ENCODE measurements at places on chromosomes 2 and 18.

DNA sequence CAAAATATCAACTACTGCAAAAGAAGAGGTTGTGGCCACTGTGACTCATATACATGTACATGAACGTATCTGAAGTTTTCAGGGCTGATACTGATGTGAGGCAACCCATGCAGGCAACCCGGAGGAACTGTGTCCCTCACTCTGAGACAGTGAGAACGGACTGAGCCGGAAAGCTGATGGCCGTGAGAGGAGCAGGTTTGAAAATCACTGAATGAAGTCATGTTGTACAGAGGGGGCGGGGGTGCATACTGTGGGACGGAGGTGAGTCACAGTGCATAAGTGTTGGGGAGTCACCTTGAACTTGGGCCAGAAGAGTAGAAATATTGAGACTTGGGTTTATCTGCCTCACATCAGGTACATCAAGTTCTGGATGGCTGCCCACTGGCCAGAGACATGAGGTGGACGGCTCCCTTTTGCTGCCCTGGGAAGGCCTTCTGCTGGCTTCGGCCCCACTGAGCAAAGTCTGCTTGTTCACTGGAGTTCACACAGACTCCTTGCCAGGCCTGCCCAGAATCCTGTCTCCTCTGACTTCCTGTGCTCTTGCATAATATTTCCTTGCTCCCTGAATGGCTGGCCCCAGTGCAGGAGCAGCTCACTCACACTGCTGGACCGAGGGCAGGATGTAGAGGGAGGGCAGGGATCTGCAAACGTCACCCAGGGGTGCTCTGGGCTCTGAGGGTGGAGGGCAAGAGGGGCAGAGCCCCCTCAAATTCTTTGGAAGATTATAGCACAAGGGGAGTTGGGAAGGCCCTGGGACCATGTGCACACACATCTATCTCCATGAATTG is 18.1 kb downstream of the EPAS1 start:
- DNase-seq: no peak

DNA sequence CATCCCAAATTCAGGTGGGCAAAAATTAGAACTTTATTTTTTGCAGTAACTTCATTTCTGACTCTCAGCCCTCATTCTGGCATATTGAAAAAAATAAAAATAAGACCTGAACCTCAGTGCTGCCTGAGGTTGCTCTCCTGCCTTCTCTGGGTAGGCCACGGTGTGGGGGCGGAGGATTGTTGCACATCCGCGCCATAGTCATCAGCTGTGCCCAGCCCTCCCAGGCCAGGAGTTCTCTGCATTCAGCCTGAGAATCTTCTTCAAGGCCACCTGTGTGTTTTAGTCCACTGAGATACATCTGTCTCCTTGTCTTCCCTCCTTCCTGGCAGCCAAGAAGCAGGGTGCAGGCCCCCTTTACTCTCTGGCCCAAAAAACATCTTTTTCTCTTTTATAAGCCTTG is 94.7 kb downstream of the ARMC9 start:
- DNase-seq: no peak

DNA sequence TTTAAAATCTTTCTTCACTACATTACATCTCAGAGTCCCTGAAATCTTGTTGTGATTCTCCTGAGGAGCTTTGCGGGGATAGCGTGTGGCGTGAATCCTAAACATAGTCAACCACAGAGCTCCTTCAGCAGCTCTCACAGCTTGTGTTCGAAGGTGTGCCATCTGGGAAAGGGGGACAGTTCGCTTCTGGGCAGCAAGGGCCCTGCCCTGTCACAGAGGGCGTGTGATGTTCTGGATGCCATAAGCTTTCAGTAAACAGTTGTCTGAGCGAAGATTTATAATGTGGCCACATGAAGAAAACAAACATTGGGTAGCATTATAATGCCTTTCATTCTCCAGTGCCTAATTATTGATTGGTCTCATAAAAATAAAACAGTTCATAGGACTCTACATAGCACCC is 172.5 kb downstream of the MYO1B start:
- no peak for DNase-seq

DNA sequence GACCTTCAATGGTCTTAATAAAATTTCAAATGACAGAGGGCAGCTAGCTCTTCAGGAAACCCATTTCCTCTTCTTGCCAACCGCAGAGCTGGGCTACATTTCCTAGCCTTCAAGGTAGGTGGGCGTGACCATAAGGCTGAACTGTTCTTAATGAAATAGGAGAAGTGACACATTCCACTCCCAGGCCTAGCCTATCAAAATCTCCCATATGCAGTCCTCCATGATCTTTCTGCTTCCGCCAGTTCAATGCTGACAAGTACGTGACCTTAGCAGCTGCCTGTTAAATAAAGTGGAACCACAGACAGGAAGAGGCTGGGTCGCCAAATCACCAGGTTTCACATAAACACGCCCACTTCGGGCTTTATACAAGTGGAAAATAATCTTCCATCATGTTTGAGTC is 13.2 kb downstream of the SERPINE2 start:
- no peak for DNase-seq

DNA sequence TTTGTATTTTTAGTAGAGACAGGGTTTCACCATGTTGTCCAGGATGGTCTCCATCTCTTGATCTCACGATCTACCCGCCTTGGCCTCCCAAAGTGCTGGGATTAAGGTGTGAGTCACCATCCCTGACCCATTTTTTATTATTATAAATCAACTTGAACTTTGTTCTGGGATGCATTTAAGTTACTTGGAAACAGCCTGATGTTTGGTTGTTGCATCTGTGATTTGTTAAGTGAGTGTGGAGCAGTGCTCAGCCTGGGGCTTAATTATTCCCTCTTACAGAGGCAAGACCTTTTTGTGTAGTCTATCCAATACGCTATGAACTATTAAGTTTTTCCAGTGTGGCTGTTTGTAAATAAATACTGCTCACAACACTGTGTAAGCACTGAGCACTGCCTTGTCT is 32.6 kb downstream of the MTA3 start:
- no peak for DNase-seq

- no peak for DNase-seq
These were observed 77.4 kb upstream of the DNMT3A start for GRCh38 chr2:25418944-25419677.

DNA sequence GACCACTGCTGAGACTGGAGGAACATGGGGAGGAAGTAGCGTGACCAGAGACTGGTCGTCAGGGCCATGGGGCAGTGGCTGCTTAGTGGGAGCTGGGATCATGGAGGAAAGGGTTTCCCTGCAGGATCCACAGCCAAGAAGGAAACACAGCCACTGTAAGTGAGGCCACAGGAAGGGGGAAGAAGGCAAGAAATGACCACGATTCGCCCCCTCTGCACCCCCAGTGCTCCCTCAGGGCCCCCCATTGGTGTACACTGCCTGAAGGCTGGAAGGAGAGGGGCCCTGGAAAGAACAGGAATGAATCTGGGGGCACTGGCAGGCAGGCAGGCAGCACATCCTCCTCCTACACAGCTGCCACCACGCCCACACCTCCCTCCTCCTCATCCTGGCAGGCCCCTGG is 62.5 kb upstream of the RMDN2 start:
- no peak for DNase-seq

DNA sequence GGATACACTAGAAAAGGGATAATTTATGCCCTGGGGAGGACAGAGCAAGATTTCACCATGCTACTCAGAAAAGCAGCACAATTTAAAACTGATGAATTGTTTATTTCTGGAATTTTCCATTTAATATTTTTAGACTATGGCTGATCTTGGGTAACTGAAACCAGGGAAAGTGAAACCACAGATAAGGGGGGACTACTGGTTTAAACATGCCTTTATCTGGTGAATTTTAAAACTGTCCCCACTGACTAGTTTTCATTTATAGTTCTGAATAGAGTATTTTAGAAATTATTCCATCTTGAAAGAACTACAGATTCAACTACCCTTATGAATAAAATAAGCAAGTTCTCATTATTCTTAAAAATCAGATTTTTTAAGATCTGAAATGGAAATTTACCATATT is 15.0 kb downstream of the NFU1 start:
- DNase-seq: no peak

DNA sequence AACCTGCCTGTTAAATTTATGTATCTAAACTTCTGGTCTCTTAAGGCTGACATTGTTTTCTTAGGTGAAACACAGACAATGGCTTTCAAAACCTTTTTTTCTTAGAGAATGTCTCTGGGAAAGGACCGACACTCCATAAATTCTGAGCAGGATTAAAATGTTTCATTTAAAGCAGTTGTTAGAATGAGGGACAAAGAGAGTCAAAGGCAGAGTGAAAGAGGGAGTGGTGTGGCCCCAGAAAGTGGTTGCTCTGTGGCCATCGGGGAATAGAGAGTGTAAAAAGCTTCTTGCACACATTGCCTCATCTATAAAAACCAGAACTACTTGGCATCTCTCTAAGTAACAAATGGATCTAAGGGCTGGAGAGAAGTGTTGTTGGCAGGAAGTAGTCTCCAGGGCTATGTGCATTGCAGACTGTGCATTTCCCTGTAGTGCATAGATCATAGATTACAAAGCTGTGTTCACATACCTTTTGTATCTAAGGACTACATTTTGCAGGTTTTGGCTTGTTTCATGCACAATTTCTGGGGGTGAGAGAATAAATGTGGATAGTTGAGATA is 3.6 kb downstream of the RPRM start:
- no peak for DNase-seq

DNA sequence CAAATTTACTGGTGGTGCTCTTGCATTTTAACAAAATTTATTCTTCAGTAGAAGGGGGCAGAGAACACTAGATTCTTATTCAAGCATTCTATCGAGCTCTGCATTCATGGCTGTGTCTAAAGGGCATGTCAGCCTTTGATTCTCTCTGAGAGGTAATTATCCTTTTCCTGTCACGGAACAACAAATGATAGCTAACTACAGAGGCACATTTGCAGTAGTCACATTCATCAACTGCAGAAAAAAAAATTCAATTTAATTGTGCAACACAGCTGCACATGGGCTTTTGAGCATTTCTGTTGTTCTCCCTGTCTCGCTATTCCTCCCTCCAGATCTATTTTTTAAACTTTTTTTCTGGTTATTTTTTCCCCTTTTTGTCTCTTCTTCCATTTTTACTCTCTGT is 13.0 kb upstream of the DLX1 start:
- DNase-seq: no peak

GRCh38 chr2:163155279-163155883 is 316.8 kb upstream of the KCNH7 start:
- peak; percentile 39 for DNase-seq

DNA sequence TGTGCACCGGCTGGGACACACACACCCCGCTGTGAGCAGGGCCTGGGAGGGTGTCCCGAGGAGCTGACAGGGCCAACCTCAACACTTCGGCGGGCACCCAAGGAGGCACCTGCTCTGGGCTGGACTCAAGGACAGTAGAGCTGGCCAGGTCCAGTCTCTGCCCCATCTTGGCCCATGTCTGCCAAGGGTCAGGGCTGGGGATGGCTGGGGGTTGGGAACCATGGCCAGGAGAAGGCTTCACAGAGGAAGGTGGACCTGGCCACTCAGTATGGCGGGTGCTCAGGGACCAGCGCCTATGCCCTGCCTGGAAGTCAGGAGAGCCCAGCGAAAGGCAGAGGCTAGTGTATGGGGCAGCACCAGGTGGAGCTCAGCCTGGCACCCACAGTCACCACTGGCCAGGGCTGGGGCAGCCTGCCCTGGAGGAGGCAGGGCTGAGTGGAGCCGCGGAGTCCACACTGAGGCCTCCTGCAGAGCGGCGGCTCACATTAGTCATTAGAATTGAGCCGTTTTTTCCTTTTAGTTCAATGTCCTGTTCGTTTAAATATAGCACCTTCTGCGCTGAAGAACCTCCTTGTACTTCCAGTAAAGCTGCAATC is 4.2 kb downstream of the ERFE start:
- DNase-seq: no peak

DNA sequence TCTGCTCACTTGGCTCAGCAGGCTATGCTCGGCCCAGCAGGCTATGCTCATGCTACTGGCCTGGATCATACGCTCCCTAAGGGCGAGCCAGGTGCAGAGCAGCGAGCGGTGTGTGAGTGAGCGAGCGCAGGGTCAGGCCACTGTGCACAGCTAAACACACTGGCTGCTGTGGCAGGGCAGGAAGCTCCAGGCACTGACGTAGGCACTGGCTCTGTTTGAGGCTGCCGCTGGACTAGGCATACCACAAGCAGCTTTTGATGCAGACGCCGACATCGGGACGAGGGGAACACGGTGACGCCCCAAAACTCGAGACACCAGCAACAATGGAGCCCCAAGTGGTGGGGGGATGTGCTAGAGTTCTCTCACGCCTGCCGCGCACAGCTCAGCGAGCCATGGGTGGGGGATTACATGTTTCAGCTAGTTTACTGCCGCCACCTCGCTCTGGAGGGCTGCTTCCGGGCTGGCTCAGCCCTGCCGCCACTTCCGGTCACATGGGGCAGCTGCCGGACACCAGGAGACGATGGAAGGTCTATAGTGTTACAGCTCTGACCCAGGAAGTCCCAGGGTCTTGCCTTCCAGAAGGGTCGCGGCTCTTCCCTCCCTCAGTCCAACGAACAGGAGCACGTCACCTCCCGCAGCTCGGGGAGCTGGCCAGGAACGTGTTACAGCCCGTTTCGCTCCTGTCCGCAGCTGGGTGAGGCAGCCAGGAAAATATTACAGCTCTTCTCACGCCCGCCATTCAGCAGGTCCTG is 1176.9 kb upstream of the LRRTM1 start:
- no peak for DNase-seq

DNA sequence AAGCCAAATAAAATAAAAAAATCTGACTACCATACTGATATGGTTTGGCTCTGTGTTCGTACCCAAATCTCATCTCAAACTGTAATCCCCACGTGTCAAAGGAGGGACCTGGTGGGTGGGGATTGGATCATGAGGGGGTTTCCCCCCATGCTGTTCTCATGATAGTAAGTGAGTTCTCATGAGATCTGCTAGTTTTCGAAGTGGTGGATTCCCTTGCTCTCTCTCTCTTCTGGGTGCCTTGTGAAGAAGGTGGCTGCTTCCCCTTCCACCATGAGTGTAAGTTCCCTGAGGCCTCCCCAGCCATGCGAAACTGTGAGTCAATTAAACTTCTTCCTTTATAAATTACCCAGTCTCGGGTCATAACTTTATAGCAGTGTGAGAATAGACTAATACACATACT is 123.8 kb upstream of the WDSUB1 start:
- no peak for DNase-seq

- DNase-seq: no peak
These were observed 86.6 kb upstream of the APCDD1 start for GRCh38 chr18:10367836-10368235.

DNA sequence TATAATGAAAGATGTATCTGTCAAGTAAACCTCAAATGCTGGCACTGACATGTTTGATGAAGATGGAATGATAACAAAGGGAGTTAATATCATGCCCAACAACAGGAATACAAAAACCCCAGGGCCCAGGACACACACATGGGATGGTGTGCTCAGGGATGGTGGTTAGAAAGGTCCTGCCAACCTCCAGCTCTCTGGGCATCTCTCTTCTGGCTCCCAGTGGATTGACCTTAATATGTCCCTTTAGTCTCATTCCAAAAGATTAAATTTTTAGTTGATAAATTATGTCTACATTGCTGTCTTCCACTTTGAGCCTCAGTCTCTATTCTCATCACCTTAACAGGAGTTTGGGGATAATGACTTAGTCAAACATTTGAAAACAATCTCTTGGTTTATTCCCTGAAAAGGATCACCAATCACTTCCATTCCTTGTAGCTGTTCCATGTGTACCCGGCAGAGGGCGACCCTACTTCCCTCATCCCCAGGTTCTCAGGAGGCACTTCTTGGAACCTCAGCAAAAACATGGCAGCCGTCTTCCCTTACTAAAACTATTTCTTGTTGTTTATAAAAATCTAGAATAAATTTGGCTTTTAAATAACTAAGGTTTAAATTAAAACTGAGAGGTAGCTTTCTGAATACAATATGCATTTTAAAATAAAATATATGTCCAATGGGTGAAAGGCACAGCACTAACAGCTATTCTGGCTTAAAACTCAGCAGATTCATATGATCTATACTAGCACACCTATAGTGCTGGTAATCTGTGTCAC is 29.6 kb downstream of the MCEE start:
- peak; percentile 79 for DNase-seq

- no peak for DNase-seq
These were observed 20.5 kb upstream of the BCL2L11 start for GRCh38 chr2:111100087-111100764.
